ENCODE measurements at places on chromosomes 7 and 10. TPM values are rescaled to one million over a fixed set of nuclear protein-coding genes. Genes with fewer than 3 reads are reported as not detected.
A peak's percentile ranks its signal among the peaks of the same experiment; 100 is the strongest.

The OR2A5 gene
- not detected for total RNA-seq

The COL28A1 gene
- total RNA-seq, result not detected

The SLC29A3 gene
- 2.9 TPM for total RNA-seq

The ITIH5 gene
- total RNA-seq, result not detected

- no peaks in the 10 kb centered on the region for H3K27me3 ChIP-seq
- no peaks in the 10 kb centered on the region for H3K4me1 ChIP-seq
- no peaks in the 10 kb centered on the region for H3K36me3 ChIP-seq
- no peak overlapping the region for H3K27ac ChIP-seq
- H3K4me3 ChIP-seq, result no peak overlapping the region
- DNase-seq, result no peak
Measured at GRCh38 chr10:122504610-122504950, 43.2 kb downstream of the HTRA1 start.

- peaks cover 23% of the 10 kb centered on the region for H3K4me1 ChIP-seq
- no peaks in the 10 kb centered on the region for H3K27me3 ChIP-seq
- no peak overlapping the region for H3K4me3 ChIP-seq
- DNase-seq, result no peak
- H3K27ac ChIP-seq, result no peak overlapping the region
Measured at GRCh38 chr10:68628576-68629127, 68.5 kb downstream of the TET1 start.

The SFRP4 gene
- not detected for total RNA-seq

GRCh38 chr7:149067869-149068268 is 22.6 kb downstream of the ZNF786 start:
- H3K36me3 ChIP-seq, result peaks cover 19% of the 10 kb centered on the region
- no peak overlapping the region for H3K4me3 ChIP-seq
- H3K27me3 ChIP-seq, result no peaks in the 10 kb centered on the region
- H3K4me1 ChIP-seq, result peaks cover 5% of the 10 kb centered on the region
- H3K27ac ChIP-seq, result no peak overlapping the region
- peak; percentile 36 for DNase-seq

- no peaks in the 10 kb centered on the region for H3K36me3 ChIP-seq
- peaks cover 3% of the 10 kb centered on the region for H3K4me1 ChIP-seq
- peaks cover 3% of the 10 kb centered on the region for H3K27me3 ChIP-seq
- no peak overlapping the region for H3K4me3 ChIP-seq
- no peak overlapping the region for H3K27ac ChIP-seq
Measured at GRCh38 chr10:104100795-104101194, 15.1 kb upstream of the COL17A1 start.

DNA sequence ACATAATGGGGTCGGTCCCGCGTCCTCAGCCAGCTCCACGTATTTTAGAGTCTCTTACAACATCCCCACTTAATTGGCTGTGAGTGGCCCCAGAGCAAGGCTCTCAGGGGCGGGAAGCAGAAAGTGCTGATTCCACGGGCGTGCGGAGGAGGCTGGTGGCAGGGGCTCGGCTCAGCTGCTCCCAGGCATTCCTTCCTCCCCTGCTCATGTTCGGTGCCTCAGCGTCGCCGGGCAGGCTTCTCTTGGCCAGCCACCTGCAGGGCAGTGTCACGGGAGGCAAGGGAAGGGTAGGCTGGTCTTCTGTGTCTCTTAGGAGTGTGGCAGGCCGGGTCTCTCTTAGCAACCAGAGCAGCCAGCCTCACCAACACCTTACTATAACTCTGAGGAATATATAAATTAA is 33.8 kb downstream of the IL15RA start:
- no peak for DNase-seq
- H3K4me3 ChIP-seq, result no peak overlapping the region
- H3K27me3 ChIP-seq, result no peaks in the 10 kb centered on the region
- no peak overlapping the region for H3K27ac ChIP-seq

- H3K27me3 ChIP-seq, result peaks cover 3% of the 10 kb centered on the region
- no peak for DNase-seq
- no peaks in the 10 kb centered on the region for H3K36me3 ChIP-seq
- peak overlapping the region; percentile 46 for H3K27ac ChIP-seq
- H3K4me3 ChIP-seq, result no peak overlapping the region
Measured at GRCh38 chr10:6407034-6407721, 172.9 kb downstream of the PRKCQ start.

The DPP6 gene
- not detected for total RNA-seq

DNA sequence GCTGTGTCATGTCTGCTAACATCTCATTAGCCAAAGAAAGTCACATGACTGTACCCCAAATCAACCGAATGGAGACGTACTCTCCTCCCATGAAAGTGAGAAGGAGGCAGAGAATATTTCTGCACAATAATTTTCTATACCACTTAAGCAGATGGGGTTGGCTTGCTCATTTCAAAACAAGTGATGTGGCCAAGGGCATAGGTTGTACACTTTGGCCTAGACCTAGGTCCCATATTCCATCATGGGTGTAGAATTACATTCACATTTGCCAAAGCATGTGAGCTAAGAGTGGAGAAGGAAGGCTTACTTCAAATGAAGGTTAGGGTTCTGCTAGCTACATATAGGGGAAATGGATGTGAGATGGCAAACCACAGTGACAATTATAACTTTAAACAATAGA is 83.0 kb downstream of the ZNF365 start:
- H3K4me1 ChIP-seq, result peaks cover 16% of the 10 kb centered on the region
- H3K27ac ChIP-seq, result no peak overlapping the region
- no peaks in the 10 kb centered on the region for H3K36me3 ChIP-seq
- H3K4me3 ChIP-seq, result no peak overlapping the region
- no peak for DNase-seq

- H3K27ac ChIP-seq, result no peak overlapping the region
- H3K4me3 ChIP-seq, result no peak overlapping the region
- no peaks in the 10 kb centered on the region for H3K4me1 ChIP-seq
- no peaks in the 10 kb centered on the region for H3K27me3 ChIP-seq
- no peak for DNase-seq
Measured at GRCh38 chr7:2927592-2927991, 83.5 kb upstream of the GNA12 start.

All from activated CD8-positive, alpha-beta T cell treated with anti-CD3 and anti-CD28 coated beads for 36 hours (primary cell).